ENCODE measurements at places on chromosomes 2 and 18.

DNA sequence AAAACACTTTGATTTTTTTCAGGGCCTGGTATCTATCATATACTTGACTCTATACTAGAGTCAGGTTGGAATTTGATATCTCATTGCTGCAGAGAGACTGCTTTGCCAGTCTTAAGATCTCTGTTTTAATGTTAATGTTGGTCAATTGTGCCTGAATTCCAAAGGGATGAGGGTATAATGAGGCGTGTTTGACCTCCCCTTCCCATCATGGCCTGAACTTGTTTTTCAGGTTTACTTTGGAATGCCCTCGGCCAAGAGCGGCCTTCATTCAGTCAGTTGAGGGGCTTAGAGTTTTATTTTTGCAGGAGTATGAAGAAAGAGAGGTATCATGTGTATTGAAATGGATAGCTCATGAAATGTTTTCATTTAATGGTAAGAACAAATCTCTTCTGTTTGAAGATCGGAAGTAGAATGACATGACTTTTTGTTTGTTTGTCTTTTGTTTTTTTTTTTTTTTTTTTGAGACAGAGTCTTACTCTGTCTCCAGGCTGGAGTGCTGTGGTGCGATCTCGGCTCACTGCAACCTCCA, 119.0 kb downstream of the KIAA1328 start:
- no peak for DNase-seq

DNA sequence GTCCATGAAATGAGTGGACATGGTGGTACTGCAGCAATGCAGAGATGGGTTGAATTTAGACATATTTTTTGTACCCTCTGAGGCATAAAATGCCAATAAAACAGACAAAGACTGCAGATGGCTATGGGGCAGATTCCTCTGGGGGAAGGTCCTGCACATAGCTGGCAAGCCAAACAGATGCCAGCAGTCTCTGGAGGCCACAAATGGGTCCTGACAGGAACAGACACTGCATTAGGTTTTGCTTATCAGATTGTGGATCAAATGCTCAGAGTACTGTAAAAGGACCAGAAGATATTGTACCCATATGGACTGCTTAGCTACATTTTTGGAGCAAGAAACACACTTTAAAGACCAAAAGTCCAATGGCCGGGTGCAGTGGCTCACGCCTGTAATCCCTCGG, 40.9 kb upstream of the ORC2 start:
- DNase-seq = no peak

GRCh38 chr2:70887550-70888246, 48.0 kb upstream of the ATP6V1B1 start:
- DNase-seq = peak; percentile 28

- DNase-seq = no peak
These were observed 58.4 kb downstream of the SAP130 start for GRCh38 chr2:127969446-127969845.

- no peak for DNase-seq
These were observed 91.1 kb upstream of the ARHGAP28 start for GRCh38 chr18:6638447-6638846.

- no peak for DNase-seq
These were observed 16.2 kb downstream of the GAREM2 start for GRCh38 chr2:26189123-26189522.

GRCh38 chr18:10284540-10285282, 169.7 kb upstream of the APCDD1 start:
- no peak for DNase-seq

DNA sequence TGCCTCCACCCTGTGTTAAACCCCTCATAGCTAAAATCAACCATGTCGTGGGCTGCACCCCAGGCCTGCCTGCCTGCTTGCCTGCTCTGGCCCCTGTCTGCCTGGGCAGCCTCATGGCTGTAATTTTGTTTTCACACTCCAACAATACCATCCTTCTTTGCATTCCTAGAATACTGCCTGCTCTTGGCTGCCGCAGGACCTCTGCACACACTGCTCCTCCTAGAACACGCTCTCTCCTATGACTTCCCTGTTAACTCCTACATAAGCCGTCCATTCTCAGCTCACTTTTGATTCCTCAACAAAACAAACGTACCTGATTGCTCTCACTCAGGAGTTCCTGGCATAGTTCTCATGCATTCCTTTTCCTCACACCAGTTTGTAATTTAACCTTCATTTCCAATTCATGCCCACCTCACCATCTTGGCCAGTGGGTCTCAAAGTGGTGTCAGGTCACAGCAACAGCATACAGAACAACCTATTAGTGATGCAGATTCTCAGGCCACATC, 2.5 kb downstream of the UXS1 start:
- no peak for DNase-seq

DNA sequence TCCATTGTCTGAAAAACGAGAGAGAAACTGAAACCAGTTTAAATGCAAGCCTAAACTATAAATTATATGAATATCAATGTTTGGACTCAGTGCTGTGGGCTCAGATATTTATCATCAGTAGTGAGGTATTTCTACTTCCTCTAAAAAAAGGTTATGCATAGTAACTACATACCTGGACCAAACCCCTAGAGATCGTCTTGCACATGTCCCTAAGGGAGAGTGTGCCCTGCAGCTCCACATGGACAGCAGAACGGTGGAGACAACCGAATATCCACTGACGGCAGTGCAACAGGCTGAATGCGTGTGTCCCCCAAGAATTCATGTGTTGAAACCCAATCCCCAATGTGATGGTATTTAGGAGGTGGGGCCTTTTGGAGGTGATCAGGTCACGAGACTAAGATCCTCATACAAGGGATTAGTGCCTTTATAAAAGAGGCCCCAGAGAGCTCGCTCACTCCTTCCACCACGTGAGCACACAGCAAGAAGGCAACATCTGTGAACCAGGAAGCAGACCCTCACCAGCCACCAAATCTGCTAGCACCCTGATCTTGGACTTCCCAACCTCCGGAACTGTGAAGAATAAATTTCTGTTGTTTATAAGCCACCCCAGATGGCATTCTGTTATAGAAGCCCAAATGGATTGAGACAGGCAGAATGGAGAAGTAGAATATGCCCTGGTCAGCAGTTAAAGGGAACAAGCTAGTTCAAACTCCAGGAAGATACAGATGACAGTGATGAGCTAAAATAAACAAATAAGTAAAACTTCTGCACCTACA, 208.4 kb downstream of the ANAPC1 start:
- no peak for DNase-seq

- DNase-seq = no peak
These were observed 61.0 kb upstream of the TAF1B start for GRCh38 chr2:9782197-9782719.

- DNase-seq = no peak
These were observed 217.1 kb downstream of the ACKR3 start for GRCh38 chr2:236786751-236787150.

DNA sequence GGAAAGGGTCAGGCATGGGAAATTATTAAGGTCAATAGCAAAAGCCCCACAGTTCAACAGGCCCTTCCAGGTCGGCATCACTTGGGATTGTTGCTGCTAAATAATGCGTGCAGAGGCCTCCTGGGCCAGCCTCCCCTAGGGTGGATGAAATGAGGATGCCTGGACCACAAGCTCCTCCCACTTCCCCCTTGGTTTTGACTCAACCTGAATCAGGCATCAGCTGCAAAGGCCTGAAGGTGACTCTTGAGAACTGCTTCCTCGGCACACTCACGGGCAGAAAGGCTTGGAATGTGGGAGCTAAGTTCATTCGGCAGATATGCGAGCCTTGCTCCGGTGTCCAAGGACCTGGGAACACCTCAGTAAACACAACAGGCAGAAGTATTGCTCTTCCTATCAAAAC, 69.3 kb downstream of the MBP start:
- DNase-seq = peak; percentile 71

DNA sequence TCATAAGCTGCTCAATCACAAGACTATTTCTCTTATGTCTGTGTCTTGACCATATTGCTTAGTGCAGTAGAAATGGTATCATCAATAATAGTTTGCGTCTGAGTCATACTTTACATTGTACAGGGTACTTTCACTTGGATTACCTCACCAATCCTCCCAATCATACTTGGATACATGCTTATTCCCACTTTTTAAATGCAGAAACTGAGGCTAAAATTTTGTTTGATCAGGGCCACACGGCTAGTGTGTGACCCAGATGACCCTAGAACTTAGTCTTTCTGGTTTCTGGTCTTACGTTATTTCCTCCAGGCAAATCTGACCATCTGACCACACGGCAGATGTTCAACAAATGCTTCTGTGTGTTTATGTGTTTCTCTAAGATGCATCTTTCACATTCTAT, 23.8 kb upstream of the CCL20 start:
- peak; percentile 24 for DNase-seq

GRCh38 chr2:109254174-109254904, 125.3 kb downstream of the SH3RF3 start:
- DNase-seq = peak; percentile 45

GRCh38 chr2:20123871-20124594, 72.6 kb upstream of the LAPTM4A start:
- no peak for DNase-seq

GRCh38 chr2:101566632-101567228, 91.8 kb upstream of the RFX8 start:
- no peak for DNase-seq

GRCh38 chr2:126942427-126943203, 43.9 kb downstream of the TEX51 start:
- DNase-seq = no peak

GRCh38 chr2:20419752-20420151, 27.1 kb upstream of the RHOB start:
- DNase-seq = no peak

DNA sequence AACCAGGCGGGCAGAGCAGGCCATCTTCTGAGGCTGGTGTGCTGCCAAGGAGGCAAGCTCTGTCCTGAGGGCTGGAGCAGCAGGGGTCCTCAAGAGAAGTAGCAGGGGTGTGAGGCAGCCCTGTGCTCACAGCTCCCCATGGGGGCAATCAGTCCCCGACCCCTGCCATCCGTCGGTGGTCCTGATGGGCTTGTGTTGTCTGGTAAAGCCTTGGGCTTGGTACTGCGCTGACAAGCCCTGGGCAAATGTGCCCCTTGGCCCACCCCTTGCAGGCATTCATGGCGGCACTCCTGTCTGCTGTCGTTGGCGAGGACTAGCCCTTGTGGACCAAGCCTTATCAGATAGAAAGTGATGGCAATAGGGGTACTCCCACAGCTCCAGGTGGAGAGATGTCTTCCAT, 22.6 kb upstream of the SCLY start:
- no peak for DNase-seq

DNA sequence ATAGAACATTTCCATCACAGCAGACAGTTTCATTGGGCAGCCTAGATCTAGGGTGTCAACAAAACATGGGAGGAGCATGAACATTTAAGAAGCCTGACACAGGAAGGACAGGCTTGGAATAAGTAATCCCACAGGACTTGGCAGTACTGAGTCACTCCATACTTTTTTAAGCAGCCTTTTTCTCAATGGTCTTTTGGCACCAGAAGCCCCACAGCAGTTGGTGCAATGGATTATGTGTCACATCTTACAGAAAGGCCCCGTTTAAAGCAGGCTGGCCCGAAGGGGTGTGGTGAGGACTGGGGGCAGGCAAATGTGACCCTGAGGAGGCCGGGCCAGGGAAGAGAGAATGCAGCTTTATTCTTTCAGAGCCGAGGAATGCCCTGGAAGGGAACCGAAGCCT, 26.6 kb downstream of the SPTBN1 start:
- DNase-seq = no peak

GRCh38 chr2:9737053-9737875, 106.0 kb upstream of the TAF1B start:
- DNase-seq = peak; percentile 67

DNA sequence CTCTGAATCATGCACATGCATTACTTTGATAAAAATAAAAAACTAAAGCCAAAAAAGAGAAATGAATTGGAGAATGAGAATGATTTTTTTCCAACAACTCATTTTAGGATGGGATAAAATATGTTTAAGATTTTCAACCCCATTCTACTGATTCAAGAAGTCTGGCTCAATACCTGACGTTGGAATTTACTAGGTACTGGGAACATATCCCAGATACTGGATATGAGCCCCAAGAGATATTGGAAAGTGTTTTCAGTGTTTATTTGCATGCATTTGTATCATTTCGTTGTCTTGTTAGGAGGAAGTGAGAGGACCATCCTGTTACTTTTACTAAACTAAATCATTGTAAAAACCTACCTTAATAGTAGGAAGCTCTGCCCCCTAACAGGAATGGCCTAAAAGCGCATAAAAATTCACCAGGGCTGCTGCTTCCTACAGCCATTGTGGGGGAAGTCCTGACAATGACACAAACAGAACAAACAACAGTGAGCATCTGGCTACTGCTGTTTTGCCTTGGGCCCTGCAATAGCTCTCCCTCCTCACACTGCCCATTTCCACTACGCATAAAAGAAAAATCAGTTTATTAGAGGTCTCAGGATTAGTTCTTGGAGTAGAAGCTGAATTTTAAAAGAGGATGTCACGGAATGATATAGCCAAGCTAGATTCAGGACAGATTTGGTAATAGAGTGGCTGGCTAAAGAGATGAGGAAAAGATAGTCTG, 35.2 kb downstream of the ANKAR start:
- DNase-seq = no peak
